Stimulated activated CD8-positive, alpha-beta memory T cell treated with anti-CD3 and anti-CD28 coated beads, Interleukin-4, amount 100 ng/mL, for 1 hour (primary cell): ENCODE measurements at places on chromosomes 3 and 15.

DNA sequence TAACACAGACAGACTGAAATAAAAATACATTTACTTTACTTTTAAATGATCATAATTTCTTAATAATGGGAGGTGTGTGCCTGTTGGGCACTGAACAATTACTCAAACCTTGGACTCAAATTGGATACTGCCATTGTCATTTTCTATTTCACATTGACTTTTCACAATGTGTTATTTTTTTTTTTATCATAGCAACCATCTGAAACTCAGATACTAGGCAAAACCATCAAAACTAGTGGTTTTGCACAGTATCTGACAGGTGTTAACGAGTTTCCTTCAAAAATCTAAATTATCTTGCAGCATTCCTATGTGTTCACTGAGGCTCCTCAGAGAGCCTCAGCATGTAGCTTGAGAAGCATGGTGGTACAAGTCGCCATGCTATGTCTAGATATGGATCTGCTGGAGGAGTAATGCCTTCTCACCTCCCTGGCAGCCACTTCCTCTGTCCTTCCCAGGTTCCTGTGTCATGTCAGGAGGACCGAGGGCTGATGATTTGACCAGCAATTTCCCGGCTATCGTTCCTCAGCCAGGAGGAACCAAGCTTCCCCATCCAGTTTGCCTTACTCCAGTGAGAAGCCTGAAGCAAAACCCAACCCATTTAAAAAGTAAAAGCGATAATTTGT is 29.9 kb upstream of the RFTN1 start:
- no peak for DNase-seq

GRCh38 chr3:31926543-31926942 is 54.5 kb downstream of the OSBPL10 start:
- no peak for DNase-seq

DNA sequence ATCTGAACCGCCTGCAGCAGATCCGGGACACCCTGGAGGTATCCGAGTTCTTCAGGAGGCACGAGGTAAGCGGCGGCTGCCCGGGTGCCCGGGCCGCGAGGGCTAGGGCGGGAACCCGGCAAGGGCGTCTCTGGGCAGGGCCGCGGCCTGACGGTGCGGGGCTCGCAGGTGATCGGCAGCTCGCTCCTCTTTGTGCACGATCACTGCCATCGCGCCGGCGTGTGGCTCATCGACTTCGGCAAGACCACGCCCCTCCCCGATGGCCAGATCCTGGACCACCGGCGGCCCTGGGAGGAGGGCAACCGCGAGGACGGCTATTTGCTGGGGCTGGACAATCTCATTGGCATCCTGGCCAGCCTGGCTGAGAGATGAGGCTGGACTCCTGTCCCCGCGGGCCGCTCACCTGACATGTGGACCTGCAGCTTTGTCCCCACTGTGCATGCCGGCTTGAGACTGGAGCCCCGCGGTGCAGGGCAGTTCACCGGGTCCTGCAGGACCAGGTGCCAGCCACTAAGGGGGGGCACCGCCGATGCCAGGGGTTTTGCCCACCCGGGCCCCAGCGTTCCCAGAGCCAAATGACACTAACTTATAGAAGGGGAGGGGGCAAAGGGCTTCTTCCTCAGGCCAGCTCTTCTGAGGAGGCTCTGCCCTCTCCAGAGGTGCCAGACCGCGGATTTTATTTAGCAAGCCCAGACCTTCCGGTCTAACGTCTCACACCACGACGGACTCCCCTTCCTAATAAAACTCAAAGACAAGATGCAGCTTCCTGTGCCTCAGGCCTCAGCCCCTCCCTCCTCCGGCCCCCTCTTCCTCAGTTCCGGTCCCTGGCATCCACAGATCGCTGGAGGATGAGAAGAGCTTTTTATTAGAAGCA is 9.4 kb downstream of the ITPKA start:
- no peak for DNase-seq

DNA sequence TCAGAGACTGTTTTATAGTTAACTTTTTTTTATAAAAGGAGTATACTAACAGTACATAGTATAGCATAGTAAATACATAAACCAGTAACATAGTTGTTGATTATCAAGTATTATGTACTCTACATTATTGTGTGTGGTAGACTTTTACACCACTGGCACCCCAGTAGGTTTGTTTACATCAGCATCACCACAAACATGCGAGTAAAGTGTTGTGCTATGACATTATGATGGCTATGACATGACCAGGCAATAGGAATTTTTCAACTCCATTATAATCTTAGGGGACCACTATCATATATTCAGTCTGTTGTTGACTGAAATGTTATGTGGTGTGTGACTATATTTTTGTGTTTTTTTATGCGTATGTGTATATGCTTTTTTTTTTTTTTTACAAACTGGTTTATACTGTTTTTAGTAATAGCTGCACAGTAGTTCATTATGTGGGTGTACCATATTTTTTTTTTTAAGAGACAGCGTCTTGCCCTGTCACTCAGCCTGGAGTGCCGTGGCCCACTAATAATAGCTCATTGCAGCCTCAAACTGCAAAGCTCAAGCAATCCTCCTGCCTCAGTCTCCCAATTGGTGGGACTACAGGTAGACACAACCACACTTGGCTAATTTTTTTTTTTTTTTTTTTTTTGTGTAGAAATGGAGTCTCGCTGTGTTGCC is 1.9 kb downstream of the CAPN7 start:
- no peak for DNase-seq

DNA sequence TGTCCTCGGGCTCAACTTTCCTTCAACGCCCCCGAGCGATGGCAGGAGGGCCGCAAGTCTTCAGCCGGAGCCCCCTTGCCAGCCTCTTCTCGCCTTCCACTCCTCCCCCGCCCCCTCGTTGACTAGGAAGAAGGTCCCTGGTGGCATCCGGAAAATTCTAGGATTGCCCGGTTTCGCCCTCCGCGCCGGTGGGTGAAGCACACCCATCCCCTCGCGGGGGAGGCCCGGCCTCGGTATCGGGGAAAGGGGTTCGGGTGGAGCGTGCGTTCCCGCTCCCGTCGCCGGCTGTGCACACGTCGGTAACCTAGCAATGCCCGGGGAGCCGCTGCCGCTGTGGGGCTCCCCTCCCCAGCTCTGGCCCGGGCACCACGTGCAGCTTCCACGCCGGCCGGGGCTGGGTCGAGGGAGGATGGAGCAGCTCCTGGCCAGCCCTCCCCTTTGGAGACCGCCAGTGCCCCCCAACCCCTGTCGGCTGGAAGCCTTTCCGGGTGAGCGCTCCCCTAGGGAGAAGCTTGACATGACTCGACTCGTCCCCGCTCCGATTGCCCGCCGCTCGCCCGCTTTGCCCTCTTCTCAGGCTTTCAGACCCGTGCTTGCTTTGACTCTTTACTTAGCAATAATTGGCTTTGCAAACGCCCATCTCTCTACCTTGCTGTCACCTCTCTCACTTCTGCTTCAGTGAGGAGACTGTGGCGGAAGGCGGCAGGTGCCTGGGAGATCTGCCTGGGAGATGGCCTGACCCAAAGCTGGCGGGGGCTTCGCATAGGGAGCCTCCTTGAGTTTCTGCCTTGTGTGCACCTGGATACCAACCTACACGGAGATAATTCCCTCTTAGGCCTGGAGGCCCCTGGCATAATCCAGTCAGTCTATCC is 1.3 kb downstream of the CACNA1D start:
- DNase-seq, result no peak

GRCh38 chr15:29968099-29968894 is 114.5 kb upstream of the GOLGA8J start:
- DNase-seq, result no peak

DNA sequence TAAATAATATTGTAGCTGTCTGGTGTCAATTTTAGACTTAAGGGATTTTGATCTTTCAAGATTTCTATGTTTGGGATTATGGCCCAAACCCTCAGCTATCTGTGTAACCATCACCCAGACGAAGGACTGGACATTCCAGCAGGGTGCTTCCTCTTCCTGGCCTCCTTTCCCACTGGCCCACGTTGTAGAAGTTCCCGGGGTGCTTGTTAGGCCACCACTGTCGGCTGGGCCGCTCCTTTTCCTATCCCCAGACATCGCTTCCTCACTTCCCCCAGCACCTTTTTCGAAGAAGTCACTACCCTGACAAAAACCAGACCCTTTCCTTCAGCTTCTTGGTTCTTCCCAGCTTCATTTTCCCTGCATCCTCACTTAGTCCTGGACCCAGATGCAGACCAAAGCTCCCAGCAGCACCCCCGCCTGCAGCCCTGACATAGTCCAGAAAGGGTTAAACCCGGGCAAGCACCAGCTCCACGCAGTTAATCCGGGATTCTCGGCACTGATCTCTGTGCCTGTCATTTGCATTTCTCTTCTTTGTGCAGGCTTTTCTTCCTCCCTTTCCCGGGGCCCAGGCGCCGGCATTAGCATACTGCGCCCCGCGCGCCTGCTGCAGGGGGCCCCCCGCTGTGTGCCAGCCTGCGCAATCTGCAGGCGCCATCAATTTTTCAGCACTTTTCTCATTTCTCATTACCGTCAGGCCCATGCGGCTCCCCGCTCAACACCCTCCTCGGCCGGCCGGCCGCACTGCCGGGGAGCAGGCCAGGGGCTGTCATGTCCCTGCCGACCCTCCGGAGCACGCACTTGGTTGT is 90.6 kb downstream of the ZNF621 start:
- DNase-seq, result no peak

DNA sequence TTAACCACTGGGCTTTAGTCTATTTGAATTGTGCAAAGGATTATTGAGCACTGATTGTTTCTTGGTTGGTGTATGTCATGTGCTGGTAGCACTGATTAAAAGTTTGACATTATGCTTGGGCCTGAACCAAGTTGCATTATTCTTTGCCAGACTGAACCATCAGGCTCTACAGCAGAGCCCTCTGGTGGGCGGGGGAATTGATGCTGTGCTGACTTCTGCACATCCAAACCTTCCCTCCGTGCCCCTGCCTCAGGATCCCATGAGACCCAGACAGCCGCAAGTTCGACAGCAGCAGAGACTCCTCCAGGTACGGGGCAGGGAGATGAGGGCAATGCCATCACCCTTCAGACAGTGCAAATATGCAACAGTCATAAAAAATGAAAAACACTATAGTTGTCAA is 28.4 kb upstream of the P2RY12 start:
- no peak for DNase-seq

- DNase-seq, result no peak
Measured at GRCh38 chr3:193894121-193894863, 241.7 kb upstream of the HES1 start.

GRCh38 chr15:57320631-57321220 is 55.6 kb upstream of the CGNL1 start:
- no peak for DNase-seq

DNA sequence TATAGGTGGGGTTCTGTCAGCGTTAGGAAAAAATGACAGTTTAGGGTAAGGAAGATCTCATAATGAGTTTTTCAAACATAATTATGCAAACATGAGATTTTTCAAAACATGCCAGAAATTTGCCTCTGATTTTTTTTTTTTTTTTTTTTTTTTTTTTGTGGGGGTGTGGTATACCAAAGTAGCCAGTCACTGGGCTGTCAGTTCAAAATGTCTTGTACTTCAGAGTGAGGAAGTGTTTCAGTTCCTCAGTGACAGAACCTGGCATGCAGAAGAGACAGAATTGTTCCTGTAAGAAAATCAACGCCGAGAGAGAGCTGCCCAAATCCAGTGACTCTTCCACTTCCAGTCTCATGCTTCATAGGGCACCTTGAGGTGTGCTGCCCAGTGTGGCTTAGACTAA is 9.7 kb downstream of the NCBP2 start:
- no peak for DNase-seq

- no peak for DNase-seq
Measured at GRCh38 chr3:133491481-133492059, 81.9 kb upstream of the CDV3 start.

DNA sequence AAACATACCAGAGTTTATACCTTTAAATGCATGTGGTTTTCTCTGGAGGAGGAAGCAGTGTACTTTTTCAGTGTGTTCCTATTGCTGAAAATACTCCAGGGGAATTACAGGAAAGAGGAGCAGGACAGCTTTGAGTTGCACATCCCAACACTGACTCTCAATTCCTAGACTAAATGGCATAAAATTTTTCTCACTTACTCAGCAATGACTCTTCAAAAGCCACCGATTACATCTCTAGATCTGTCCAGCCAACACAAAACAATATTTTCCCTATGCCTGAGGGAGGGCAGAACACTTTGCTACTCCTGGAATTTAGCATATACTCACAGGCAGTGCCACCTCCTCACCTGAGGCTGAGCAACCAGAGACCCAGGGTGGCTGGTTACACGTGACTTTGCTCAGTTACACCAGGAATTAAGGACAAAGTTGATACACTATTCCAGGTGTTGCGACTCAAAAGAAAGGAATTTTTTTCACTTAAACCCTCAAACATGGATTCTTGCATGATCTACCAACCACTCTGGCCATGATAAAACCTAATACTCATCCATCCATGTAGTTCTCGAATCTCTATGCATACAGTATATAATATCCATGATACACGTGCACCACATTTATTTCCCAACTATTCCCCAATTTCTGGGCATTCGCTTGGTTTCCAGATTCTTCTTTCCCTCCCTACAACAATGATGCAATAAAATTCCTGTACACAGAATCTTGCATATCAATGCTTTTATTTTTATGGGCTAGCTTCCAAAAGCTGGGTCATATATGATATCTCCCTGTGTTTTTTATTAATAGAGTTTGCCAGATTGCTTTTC is 194.6 kb downstream of the THRB start:
- DNase-seq, result no peak

DNA sequence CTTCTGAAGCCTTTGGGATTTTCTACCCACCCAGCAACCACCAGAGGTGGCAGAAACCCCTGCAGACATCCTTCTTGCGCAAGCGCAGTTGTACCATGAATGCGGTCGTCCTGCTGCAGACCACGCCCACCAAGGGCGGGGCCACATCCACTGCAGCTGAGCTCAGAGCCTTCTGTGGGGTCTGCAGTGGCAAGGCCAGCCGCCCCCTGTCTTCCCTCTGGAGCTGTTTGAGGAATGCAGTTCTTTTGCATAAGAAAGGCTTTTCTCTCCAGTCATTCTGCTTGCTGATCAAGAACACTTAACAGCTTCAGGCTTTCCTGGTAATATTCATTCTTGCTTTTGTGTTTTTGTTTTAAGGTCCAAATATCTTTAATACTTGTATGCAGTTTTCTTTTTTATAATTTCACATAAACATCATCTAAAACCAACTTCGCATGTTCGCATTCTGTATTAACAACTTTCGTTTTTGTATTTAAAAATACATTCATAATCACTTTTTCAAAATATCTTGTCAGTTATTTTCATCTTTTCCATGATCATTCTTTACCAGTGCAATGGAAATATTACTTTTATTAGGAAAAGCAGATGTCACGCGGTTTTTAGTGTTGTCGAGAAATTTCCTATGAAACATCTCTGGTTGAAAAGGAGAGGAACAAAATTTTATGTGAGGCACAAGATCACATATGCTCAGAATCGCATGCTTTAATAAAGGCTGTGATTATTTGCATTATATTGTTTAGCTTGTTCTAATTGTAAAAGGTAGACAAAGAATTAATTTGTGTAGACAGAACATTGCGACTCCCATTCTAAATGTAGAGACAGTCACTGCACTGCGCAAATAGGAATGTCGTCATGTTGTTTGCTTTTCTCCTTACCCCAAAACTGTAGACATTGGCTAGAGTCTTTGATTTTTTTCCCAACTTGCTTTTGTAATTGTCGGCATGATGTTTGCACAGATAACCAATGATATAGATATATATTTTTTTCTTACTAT is 98.1 kb upstream of the SNRPN start:
- no peak for DNase-seq
